ENCODE measurements at places on chromosomes 5 and 9.

DNA sequence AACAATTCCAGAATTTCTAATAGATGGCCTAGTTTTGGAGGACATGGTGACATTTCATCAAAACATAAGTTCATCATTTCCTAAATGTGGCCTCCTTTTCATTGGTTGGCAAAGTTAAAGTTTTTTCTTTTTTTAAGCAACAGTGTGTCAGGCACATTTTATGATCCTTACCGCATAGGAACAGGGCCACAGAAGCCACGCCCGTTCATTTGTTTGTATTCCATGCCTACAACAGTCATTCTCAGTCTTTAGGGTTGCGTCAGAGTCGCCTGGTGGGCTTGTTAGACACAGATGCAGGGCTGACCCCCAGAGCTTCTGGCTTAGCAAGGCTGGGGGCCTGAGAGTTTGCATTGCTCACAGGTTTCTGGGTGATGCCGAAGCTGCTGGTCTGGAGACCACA is 130.2 kb downstream of the HSD17B3 start:
- DNase-seq, result no peak

GRCh38 chr9:22898591-22898990 is 452.0 kb downstream of the DMRTA1 start:
- no peak for DNase-seq

DNA sequence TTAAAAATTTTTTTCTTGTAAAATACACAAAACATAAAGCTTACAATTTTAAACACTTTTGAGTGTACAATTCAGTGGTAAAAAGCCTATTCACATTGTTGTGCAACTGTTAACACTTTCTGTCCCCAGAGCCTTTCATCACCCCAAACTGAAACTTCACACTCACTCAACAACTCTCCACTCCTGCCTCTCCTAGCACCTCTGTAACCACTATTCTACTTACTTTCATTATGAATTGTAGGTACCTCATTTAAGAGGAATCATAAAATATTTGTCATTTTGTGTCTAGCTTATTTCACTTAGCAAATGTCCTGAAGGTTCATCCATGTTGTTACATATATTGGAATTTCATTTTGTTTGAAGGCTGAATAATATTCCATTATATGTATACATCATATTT is 4.3 kb upstream of the ZNF510 start:
- DNase-seq, result no peak

- DNase-seq, result no peak
Observed at GRCh38 chr9:107435415-107435814, 54.2 kb downstream of the KLF4 start.

DNA sequence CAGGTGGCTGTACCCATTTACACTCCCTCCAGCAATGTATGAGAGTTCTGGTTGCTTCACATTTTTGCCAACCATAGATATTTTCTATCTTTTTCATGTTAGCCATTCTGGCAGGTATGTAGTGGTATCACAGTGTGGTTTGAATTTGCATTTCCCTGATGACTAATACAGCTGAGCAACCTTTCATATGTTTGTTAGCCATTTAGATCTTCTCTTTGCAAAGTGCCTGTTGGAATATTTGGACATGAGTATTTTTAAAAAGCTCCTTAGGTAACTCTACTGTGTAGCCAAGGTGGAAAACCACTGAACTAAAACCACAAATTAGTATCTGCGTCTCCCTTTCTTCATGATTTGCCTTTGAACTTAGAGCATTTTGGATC is 31.9 kb downstream of the IRF1 start:
- peak; percentile 82 for DNase-seq

DNA sequence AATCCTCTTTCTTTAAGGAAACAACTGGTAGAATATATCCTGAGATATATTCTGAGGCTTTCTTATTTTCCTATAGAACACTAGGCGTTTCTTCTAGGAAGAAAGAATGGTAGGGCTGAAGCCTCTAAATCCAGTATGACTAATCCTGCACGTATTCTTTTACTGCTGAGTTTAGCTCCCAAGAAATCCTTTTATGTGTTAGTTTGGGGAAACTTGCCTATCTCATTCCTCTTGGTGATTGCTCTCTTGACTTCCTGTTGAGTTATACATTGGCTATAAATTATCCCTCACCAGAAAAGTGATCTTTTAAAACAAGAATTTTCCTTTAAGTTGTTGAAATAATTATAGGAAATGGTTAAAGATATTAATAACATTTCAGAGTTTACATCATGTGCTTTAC is 422.9 kb downstream of the TMEM161B start:
- no peak for DNase-seq

GRCh38 chr5:65047948-65048690 is 279.4 kb downstream of the CWC27 start:
- no peak for DNase-seq

DNA sequence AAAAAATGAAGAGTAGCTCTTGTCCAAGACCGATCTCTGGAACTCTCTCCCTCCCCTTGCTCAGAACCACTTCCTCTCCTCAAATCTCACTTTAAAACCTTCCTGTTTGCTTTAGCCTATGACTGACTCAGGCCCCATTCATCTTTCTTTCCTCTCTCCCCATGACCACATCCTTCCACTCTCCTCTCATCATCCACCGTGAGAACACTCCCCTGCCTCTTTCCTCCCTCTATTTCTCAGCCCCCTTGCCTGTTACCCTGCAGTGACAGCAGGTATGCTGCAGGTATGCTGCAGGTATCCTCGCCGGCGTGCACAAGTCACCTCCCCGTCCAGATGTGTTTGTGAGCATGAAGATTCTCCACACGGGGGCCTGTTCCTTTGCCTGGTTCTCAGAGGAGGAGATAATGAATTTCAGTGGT is 505.3 kb downstream of the CCDC171 start:
- DNase-seq, result peak; percentile 93

DNA sequence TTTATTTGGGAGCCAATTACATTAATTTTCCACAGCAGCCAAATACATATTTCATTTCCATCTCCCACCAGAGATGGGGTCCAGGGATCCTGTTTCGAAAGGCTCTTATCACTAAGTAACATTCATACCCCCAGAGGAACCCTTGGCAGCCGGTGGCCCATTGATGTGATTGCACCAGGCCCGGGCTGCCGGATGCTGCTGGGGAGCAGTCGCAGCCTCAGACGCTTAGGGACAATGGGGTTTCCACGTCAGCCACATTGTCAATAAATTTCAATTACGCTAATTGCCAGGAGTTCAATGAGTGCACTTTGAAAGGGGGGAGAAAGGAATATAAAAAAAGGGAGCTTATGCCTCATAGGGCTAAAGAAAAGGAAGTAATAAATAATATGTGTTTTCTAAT is 478.8 kb upstream of the ADAMTS16 start:
- no peak for DNase-seq

GRCh38 chr5:136197462-136198142 is 4.6 kb upstream of the SMIM32 start:
- no peak for DNase-seq

- DNase-seq, result no peak
Observed at GRCh38 chr5:77563475-77563874, 71.4 kb upstream of the WDR41 start.

DNA sequence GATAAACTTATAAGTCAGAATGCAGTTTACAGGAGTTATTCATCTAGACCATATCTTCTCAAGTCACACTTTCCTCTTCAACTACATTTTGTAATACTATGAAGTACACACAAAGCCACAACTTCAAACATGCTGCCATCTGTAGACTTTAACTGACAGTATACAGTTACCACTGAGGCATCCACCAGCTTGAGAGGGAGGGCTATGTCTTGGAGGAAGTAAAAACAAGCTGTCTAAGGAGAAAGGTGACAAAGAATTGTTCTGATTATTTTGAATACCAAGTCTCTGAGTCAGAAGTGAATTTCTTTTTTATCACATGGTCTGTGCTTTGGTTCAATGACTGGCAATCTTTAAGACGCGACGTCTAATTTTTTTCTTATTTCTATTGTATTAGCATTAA is 97.6 kb upstream of the CDH10 start:
- DNase-seq, result no peak

DNA sequence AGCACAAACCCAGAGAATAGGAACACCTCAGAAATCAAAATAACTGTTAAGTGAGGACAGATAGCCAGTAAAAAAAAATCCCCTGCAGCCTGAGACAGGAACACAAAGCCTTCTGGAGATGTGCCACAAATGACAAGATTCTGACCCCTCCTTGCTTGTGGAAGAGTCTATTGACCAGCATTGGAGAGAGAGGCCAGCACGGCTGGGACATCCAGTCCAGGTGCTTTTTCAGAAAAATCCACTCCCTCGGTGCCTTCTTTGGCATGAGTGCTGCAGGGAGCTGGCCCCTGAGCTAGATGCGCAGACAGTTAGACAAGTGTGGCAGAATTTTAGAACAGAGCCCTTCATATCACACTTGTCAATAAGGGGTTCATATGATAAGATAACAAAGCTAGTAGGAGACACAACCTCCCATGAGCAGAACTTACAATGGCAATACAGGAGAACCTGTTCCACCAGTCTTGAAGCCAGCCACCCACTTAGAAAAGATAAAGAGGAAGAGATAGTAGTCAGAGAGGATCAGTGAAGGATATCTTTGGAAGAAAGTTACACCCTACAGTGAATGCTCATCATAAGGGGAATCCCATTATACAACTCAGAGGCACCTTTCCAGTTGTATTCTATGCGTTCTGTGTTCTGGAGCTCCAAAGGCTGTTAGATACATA is 298.4 kb downstream of the TLE1 start:
- DNase-seq, result no peak
